Activated T-helper 2 cell treated with anti-CD3 and anti-CD28 coated beads, Interferon-gamma antibody, Interleukin-2, Interleukin-4, amounts not matched to agents 10 μg/mL and 5 μg/mL and 100 μg/mL, durations not matched to agents 14 hours and 24 hours and 36 hours (primary cell): ENCODE measurements at places on chromosomes 6 and 20.

- no peaks in the 10 kb centered on the region for H3K36me3 ChIP-seq
- H3K27me3 ChIP-seq = peaks cover 9% of the 10 kb centered on the region
- H3K4me3 ChIP-seq = no peak overlapping the region
- no peak overlapping the region for H3K27ac ChIP-seq
These were observed 48.1 kb upstream of the TNFRSF21 start for GRCh38 chr6:47357827-47358226.

- H3K4me1 ChIP-seq = peaks cover 32% of the 10 kb centered on the region
- H3K4me3 ChIP-seq = no peak overlapping the region
- H3K27me3 ChIP-seq = no peaks in the 10 kb centered on the region
These were observed 250.6 kb downstream of the FARS2 start for GRCh38 chr6:5511954-5512353.

- no peaks in the 10 kb centered on the region for H3K36me3 ChIP-seq
- DNase-seq = no peak
- no peak overlapping the region for H3K4me3 ChIP-seq
- peaks cover 78% of the 10 kb centered on the region for H3K27me3 ChIP-seq
- H3K27ac ChIP-seq = no peak overlapping the region
- H3K4me1 ChIP-seq = no peaks in the 10 kb centered on the region
These were observed 24.3 kb upstream of the OLIG3 start for GRCh38 chr6:137518386-137518983.

GRCh38 chr6:116533233-116533957 is 12.1 kb downstream of the TRAPPC3L start:
- no peaks in the 10 kb centered on the region for H3K36me3 ChIP-seq
- H3K4me3 ChIP-seq = no peak overlapping the region
- no peak for DNase-seq
- no peak overlapping the region for H3K27ac ChIP-seq
- peaks cover 1% of the 10 kb centered on the region for H3K4me1 ChIP-seq
- H3K27me3 ChIP-seq = peaks cover 52% of the 10 kb centered on the region

DNA sequence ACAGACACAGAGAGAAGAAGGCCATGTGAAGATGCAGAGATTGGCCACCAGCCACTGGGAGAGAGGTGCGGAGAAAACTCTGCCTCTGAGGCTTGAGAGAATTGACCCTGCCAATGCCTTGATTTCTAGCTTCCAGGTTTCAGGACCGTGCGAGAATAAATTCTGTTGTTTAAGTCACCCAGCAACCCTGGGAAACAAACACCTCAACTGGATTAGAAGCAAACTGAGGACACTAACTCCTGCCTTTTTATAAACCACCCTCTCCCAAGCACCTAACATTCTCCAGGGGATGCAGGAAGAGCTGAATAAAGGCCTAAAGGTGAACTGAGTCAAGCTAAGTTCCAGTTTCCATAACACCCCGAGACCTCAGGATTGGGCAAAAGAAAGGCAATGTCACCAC is 136.1 kb downstream of the ANKRD60 start:
- H3K27ac ChIP-seq = no peak overlapping the region
- no peak for DNase-seq
- H3K4me1 ChIP-seq = no peaks in the 10 kb centered on the region
- H3K27me3 ChIP-seq = no peaks in the 10 kb centered on the region
- H3K4me3 ChIP-seq = no peak overlapping the region
- H3K36me3 ChIP-seq = no peaks in the 10 kb centered on the region

DNA sequence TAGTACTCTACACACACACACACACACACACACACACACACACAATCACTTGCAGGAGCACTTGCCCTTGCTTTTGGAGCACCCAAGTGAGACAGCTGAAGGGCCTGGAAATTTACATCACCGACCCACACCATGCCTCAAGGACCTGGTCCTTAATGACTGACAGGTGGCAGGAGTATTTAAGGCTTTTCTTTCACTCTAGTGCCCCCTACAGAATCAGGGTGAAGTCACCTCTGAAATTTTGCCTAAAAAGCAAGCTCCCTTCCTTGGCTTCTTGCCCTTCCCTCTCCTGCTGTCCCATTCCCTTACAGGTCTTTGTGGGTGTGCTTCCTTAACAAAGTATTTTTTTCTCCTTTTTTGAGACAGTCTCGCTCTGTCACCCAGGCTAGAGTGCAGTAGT is 353.5 kb upstream of the IRAK1BP1 start:
- H3K27me3 ChIP-seq = no peaks in the 10 kb centered on the region
- no peak overlapping the region for H3K4me3 ChIP-seq
- no peak overlapping the region for H3K27ac ChIP-seq
- no peaks in the 10 kb centered on the region for H3K36me3 ChIP-seq
- no peak for DNase-seq

- H3K4me1 ChIP-seq = no peaks in the 10 kb centered on the region
- H3K27ac ChIP-seq = no peak overlapping the region
- H3K27me3 ChIP-seq = no peaks in the 10 kb centered on the region
These were observed 206.0 kb upstream of the CDH4 start for GRCh38 chr20:61045876-61046585.

- H3K27me3 ChIP-seq = peaks cover 3% of the 10 kb centered on the region
- H3K4me3 ChIP-seq = no peak overlapping the region
- peaks cover 33% of the 10 kb centered on the region for H3K4me1 ChIP-seq
These were observed 9.4 kb upstream of the DSTN start for GRCh38 chr20:17560344-17561074.

GRCh38 chr20:46951840-46952497 is 57.3 kb downstream of the EYA2 start:
- H3K4me1 ChIP-seq = peaks cover 4% of the 10 kb centered on the region
- H3K27me3 ChIP-seq = peaks cover 6% of the 10 kb centered on the region
- H3K36me3 ChIP-seq = no peaks in the 10 kb centered on the region
- DNase-seq = no peak
- H3K27ac ChIP-seq = no peak overlapping the region

DNA sequence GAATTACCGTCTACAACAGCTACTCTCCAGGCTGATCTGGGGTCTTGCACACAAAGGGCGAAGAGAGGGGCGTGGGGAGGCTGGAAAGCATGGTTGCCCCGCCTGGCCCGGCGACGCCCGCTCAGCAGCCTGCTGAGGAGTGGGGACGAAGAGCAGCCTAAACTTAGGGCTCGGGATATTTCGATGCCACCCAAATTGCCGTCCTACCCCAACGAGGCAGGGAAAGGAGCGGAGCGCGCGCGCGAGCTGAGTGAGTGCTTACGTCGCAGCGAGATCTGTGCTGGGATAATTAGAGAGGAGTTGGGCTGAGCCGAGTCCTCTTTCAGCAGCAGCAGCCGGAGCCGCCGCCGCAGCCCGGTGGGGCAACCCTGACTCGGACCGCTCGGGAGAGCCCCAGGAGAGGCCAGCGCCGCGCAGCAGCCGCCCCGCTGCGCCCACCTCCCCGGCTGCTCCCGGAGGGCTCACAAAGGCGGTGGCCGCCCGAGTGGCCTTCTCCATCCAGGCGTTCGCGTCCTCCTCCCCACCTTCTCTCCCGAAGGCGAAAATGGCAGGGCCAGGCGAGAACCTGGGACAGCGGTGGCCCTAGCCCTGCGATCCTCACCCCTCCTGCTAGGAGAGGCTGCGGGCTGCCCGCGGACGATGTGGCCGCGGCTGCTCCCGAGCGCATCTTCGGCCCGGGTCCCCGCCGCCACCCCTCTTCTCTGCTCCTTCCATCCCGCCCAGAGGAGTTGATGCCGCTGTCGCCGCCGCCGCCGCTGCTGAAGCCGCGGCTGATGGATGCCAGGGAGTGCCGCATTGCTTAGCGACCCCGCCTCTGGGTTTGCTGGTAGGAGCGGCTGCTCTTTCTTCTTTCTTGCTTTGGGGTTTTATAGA is at the start of gene CLVS2:
TSS of gene CLVS2 (plus strand) at position 315 of the 873 bp plus-strand sequence. CDS start 1,543 bp downstream, outside the sequence.
- H3K27ac ChIP-seq = no peak within 1 kb of the TSS
- H3K4me3 ChIP-seq = no peak within 1 kb of the TSS
- peaks cover 32% of the 10 kb centered on the region for H3K27me3 ChIP-seq
- H3K4me1 ChIP-seq = no peaks in the 10 kb centered on the region

- H3K27me3 ChIP-seq = no peaks in the 10 kb centered on the region
- peaks cover 12% of the 10 kb centered on the region for H3K4me1 ChIP-seq
These were observed 16.1 kb upstream of the RAB22A start for GRCh38 chr20:58293453-58293852.

DNA sequence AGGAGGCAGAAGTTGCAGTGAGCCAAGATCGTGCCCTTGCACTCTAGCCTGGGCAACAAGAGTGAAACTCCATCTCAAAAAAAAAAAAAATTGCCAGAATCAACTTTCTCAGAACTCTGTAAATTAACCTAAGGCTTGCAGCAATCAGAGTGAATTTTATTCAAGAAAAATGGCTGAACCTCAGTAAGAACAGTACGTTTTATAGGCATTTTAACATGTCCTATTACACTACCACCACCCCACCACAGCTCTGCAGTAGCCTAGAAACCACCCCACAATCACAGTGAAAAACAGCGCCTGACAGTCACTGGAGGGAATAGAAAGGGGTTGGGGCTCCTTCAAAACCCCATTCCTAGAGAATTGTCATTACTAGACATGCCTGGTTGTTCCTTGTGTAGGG is 16.4 kb upstream of the BTN1A1 start:
- H3K27me3 ChIP-seq = no peaks in the 10 kb centered on the region
- no peak overlapping the region for H3K27ac ChIP-seq
- no peak overlapping the region for H3K4me3 ChIP-seq
- DNase-seq = no peak

- no peak overlapping the region for H3K27ac ChIP-seq
- no peak overlapping the region for H3K4me3 ChIP-seq
- peaks cover 4% of the 10 kb centered on the region for H3K27me3 ChIP-seq
These were observed 86.9 kb downstream of the PXDC1 start for GRCh38 chr6:3664625-3665041.

DNA sequence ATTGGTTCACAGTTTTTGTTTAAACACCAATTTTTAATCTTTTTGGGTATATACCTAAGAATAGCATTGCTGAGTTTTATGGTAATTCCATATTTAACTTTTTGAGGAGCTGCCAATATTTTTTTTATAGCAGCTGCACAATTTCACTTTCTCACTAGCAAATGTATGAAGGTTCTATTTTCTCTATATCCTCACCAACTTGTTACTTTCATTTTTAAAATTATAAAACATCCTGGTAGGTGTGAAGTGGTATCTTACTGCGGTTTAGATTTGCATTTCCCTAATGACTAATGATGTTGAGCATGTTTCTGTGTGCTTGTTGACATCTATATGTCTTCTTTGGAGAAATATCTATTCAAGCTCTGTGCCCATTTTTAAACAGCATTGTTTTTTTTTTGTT is 452.1 kb downstream of the GRIK2 start:
- no peak overlapping the region for H3K4me3 ChIP-seq
- no peak overlapping the region for H3K27ac ChIP-seq
- no peaks in the 10 kb centered on the region for H3K27me3 ChIP-seq
- H3K4me1 ChIP-seq = no peaks in the 10 kb centered on the region
- DNase-seq = no peak

DNA sequence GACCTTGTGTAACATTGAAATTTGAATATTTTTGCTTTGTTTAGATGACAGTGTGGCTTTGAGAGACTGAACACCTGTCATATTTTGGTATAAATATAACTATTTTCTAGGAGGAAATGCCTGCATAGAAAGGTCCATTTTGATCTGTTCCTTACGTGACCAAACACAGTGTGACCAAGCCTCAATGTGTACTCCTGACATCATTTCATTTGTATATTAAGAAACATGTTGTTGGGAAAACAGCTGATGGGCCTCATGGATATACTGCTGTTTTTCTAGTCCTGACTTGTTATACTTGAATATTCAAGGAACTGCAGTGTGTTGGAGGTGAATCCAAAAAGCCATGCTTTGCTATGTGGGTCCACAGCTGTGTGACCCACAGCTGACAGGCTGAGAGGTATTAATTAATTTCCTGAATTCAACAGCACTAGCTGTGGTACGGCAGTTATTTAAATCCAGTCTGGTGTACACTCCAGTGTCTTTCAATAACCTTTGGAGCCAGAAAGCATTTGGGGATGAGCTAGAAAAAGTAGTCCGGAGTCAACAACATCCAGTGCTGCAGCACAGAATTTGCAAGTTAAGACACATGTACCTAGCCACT is 18.9 kb downstream of the NCOA7 start:
- H3K27me3 ChIP-seq = no peaks in the 10 kb centered on the region
- no peak overlapping the region for H3K4me3 ChIP-seq
- no peak overlapping the region for H3K27ac ChIP-seq
- peaks cover 29% of the 10 kb centered on the region for H3K36me3 ChIP-seq
- no peak for DNase-seq

- peaks cover 14% of the 10 kb centered on the region for H3K36me3 ChIP-seq
- H3K27me3 ChIP-seq = no peaks in the 10 kb centered on the region
- H3K4me1 ChIP-seq = no peaks in the 10 kb centered on the region
- H3K4me3 ChIP-seq = no peak overlapping the region
These were observed 32.5 kb downstream of the ZC3H12D start for GRCh38 chr6:149452037-149452939.

DNA sequence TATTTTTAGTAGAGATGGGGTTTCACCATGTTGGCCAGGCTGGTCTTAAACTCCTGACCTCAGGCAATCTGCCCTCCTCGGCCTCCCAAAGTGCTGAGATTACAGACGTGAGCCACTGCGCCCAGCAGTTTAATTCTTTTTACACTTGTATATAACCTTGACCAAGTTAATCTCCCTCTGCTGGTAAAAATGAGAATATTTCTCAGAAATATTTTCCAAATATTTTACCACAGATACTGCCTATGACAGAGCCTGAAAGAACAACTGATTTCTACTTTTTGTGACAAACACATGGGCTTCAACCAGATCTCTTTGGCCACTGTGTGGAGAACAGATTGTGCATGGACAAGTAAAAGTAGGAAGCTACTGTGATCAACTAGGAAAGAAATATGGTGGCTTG is 21.2 kb upstream of the NHSL1 start:
- H3K36me3 ChIP-seq = no peaks in the 10 kb centered on the region
- DNase-seq = no peak
- H3K27ac ChIP-seq = no peak overlapping the region
- H3K27me3 ChIP-seq = peaks cover 7% of the 10 kb centered on the region
- peaks cover 10% of the 10 kb centered on the region for H3K4me1 ChIP-seq

GRCh38 chr20:20547221-20547875 is 165.1 kb downstream of the RALGAPA2 start:
- DNase-seq = no peak
- peaks cover 34% of the 10 kb centered on the region for H3K4me1 ChIP-seq
- H3K27me3 ChIP-seq = no peaks in the 10 kb centered on the region
- no peak overlapping the region for H3K4me3 ChIP-seq
- no peak overlapping the region for H3K27ac ChIP-seq

DNA sequence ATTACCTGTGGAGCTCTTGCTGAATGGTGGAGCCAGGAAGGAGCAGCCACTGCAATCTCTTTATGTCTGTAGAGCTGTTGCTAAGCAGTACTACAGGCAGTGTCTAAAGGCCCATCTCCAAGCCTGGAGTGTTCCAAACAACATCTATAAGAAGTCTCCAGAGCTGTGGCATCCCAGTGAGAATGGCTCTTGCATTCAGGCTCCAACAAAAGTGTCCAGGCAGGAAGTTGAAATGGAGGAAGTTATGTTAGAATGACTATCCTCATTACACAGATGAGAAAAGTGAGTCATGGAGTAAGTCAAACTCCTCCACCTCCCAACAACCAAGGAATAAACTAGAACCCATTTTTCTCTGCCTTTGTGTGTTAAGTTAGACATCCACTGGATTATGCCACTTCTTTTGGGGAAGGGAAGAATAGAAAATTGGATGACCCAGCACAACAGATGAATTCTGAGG is 288.5 kb upstream of the STXBP5 start:
- peaks cover 3% of the 10 kb centered on the region for H3K36me3 ChIP-seq
- no peak for DNase-seq
- H3K4me3 ChIP-seq = no peak overlapping the region
- H3K4me1 ChIP-seq = peaks cover 19% of the 10 kb centered on the region

GRCh38 chr6:156517088-156517487 is 260.1 kb upstream of the ARID1B start:
- H3K36me3 ChIP-seq = no peaks in the 10 kb centered on the region
- DNase-seq = no peak
- H3K4me1 ChIP-seq = no peaks in the 10 kb centered on the region
- H3K27ac ChIP-seq = no peak overlapping the region
- no peak overlapping the region for H3K4me3 ChIP-seq
- H3K27me3 ChIP-seq = peaks cover 3% of the 10 kb centered on the region

- no peak overlapping the region for H3K27ac ChIP-seq
- H3K4me1 ChIP-seq = peaks cover 4% of the 10 kb centered on the region
- H3K4me3 ChIP-seq = no peak overlapping the region
- H3K27me3 ChIP-seq = peaks cover 12% of the 10 kb centered on the region
These were observed 62.2 kb upstream of the PLEKHG1 start for GRCh38 chr6:150537491-150537890.
